CD14-positive monocyte (primary cell): ENCODE measurements at places on chromosomes 13 and 19. TPM values are rescaled to one million over a fixed set of nuclear protein-coding genes. Genes with fewer than 3 reads are reported as not detected.

The ZNF468 gene
- 10.6 TPM for polyA plus RNA-seq

The ICAM3 gene
- 198 and 294 TPM in 2 replicates for polyA plus RNA-seq

The RPL21 gene
- 547 and 1,311 TPM in 2 replicates for polyA plus RNA-seq

The ZNF91 gene
- 4.9 and 5.0 TPM in 2 replicates for polyA plus RNA-seq

The YIPF2 gene
- polyA plus RNA-seq, result 25.2 and 34.3 TPM in 2 replicates

The CEACAM8 gene
- polyA plus RNA-seq, result not detected

The TLE2 gene
- polyA plus RNA-seq, result not detected

The FCAR gene
- polyA plus RNA-seq, result 147 TPM

The CGB1 gene
- not detected for polyA plus RNA-seq
